RWPE1 (cell line): ENCODE measurements at places on chromosomes 5 and 9.

DNA sequence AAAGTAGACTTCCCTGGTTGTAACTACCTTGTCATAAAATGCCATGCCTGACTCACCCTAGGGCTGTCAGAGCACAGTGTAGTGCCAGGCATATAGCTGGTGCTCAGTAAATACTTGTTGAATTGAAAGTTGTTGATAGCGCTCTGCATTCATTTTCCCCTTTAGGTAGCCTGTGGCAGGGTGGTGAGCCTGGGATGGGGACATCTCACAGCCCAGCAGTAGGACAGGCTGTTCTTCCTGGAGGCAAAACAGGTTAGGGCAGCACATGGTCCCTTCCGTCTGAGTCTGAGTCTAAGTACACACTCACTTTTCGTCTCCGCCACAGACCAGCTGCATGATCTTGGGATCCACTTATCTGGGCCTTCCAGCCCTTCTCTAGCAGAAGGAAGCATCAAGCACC lies 401.9 kb downstream of the ZSWIM6 start:
- no peak for DNase-seq

DNA sequence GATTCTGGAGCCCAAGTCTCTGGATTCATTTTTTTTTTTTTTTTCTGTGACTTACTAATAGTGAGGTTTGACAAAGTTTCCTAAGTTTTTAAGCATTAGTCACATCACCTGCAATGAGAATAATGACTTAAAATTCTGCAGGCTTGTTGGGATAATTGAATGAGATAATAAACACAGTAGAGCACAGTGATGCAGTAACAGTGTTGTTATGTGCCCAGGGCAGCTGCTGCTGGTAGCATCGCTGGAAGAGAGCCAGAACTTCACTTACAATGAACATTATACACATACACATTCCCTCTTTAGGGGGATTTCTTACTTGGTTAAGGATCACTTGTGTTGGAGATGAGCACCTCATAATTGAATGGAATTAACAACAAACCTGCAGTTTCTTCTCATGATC lies 78.9 kb downstream of the ALDH7A1 start:
- DNase-seq, result peak; percentile 38

- no peak for DNase-seq
Measured at GRCh38 chr5:43616535-43616934, 13.6 kb downstream of the NNT start.

GRCh38 chr9:69798744-69799143 lies 21.9 kb upstream of the CFAP95 start:
- DNase-seq, result no peak

DNA sequence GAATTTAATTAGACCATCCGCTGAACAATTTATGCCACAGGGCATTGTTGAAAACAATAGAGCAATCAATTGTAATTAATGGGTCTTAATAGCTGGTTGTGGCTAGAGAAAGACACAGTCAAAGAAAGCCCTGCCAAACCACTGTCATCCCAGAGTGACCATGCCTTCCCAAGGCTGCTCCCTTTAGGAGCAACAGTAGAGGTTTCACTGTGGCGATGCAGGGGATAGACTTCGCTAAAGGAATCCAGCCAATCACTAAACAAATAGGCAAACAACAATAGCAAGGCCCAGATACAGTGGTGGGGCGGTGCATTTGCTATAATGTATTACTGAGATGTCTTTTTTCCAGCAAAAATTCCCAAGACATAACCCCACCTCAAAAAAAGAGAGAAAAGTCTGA lies 87.8 kb upstream of the SLC27A6 start:
- DNase-seq, result no peak
